HFFc6 (cell line): ENCODE measurements at places on chromosomes 7 and 10. TPM values are rescaled to one million over a fixed set of nuclear protein-coding genes. Genes with fewer than 3 reads are reported as not detected.

The MKX gene
- 39.8 to 100 TPM (median 89.0 TPM) in 3 replicates for total RNA-seq

- no peak for DNase-seq
Observed at GRCh38 chr10:72616716-72617115, 9.2 kb downstream of the MICU1 start.

DNA sequence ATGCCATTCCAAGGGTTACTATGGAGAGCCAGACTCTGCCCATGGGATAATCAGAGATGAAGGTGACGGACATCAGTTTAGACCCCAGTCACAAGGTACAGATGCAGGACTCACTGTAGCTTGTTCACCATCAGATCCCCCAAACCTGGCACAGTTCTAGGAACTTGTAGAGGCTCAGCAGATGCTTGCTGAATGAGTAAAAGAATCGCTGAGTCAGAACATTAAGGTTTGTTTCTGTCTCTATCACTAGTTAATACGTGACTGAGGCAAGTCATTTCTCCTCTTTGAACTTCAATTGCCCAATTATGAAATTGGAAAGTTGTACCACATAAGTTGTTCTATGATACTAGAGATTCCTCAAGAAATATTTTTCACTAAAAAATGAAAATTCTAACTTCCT lies 65.1 kb downstream of the PPP1R3C start:
- no peak for DNase-seq

DNA sequence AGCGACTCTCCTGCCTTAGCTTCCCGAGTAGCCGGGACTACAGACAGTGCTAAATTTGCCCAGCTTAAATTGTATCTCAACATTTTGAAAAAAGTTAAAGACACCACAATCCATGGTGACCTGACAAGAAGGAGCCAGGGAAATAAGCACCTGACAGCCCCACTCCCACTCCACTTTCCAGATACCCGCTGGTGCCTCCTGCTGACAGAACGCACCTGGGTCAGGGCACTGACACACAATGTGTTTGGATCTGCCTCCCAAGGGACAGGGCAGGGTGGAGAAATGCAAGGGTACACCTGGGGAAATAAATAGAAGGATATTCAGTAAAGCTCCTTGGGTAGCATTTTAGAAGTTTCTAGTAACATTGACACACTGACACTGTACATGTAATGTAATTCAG lies 58.9 kb upstream of the OPN4 start:
- no peak for DNase-seq

- no peak for DNase-seq
Observed at GRCh38 chr10:96422525-96422924, 63.7 kb upstream of the OPALIN start.

- peak; percentile 8 for DNase-seq
Observed at GRCh38 chr10:132265890-132266496, 41.8 kb downstream of the STK32C start.

- no peak for DNase-seq
Observed at GRCh38 chr7:34488766-34489165, 169.3 kb upstream of the NPSR1 start.

DNA sequence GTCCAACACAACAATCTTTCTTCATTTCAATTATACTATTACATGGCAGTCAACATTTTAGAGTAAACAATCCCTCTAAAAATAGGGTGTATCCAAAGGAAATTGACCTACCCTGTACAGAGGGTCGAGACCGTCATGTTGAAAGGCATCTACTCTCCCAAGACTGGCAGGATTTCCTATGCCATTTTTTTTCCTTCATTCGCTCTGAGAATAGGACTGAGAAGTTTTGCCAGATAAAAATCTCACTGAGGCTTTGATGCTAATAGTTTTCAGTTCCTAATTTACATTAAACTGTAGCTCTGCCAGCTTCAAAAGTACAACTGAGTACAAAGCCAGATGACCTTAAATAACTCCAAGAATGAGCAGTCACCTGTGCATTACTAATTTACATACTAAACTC lies 84.5 kb upstream of the SEMA3C start:
- no peak for DNase-seq

DNA sequence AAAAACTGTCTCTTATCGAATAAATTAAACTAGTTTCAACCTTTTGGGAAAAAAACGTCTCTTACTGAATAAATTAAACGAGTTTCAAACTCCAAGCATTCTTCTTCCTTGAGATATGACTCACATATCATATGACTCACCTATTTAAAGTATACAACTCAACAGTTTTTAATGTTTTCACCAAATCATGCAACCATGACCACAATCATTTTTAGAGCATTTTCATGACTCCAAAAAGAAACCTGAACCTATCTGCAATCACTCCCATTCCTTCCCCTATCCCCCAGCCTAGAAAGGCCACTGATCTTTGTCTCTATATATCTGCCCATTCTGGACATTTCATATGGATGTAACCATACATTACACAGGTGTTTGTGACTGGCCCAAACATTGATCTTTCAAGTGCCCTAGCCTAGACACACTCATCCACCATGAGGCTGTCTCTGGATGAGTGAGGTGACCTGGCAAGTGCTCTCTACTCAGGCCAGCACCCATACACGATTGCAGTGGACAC lies 115.3 kb downstream of the PIP4K2A start:
- peak; percentile 84 for DNase-seq
